ENCODE measurements at places on chromosomes 11 and 22. TPM values are rescaled to one million over a fixed set of nuclear protein-coding genes. Genes with fewer than 3 reads are reported as not detected.

Gene TRIM51
- total RNA-seq: not detected

Gene FAM181B
- total RNA-seq: not detected

Gene OR8K5
- total RNA-seq: not detected

Gene APOA5
- not detected for total RNA-seq

Gene FOLR1
- total RNA-seq: not detected

Gene CHRM1
- not detected for total RNA-seq

Gene OR5A1
- total RNA-seq: not detected

Gene KLHL22
- 31.7 TPM for total RNA-seq

Gene NLRP14
- total RNA-seq: not detected

Gene MUC5AC
- not detected for total RNA-seq

- peaks cover 22% of the 10 kb centered on the region for H3K27me3 ChIP-seq
- no peaks in the 10 kb centered on the region for H3K36me3 ChIP-seq
- H3K27ac ChIP-seq: no peak overlapping the region
Measured at GRCh38 chr22:42280836-42281235, 10.4 kb upstream of the TCF20 start.

DNA sequence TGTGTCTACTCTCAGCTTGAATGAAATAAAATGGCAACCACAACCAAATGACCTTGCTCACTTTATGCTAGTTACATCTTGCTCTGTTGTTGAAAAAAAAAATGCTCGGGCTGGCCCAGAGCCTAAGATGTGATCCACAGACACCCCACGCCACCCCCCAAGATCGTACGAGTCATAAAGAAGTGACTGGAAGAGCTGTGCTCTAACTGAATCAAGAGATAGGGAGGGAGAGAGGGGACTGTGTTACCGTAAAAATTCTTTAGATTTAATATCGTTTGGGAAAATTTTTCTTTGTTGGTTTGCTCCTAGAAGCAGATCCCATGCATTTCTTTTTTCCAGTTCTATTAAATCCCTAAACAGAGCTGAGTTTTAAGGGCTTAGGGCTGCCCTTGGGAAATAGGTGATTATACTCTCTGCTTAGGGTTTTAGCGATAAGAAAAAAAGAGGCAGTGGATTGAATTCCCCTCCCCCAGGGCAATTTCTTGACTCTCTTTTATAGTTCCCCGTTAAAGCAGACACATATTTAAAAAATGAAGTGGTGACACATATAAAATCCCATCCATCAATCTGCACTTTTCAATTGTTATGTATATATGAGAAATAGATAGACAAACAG is 14.5 kb downstream of the MAML2 start:
- no peak for DNase-seq
- H3K27ac ChIP-seq: peak overlapping the region; percentile 18
- peaks cover 54% of the 10 kb centered on the region for H3K4me1 ChIP-seq
- no peak overlapping the region for H3K4me3 ChIP-seq
- peaks cover 16% of the 10 kb centered on the region for H3K36me3 ChIP-seq

DNA sequence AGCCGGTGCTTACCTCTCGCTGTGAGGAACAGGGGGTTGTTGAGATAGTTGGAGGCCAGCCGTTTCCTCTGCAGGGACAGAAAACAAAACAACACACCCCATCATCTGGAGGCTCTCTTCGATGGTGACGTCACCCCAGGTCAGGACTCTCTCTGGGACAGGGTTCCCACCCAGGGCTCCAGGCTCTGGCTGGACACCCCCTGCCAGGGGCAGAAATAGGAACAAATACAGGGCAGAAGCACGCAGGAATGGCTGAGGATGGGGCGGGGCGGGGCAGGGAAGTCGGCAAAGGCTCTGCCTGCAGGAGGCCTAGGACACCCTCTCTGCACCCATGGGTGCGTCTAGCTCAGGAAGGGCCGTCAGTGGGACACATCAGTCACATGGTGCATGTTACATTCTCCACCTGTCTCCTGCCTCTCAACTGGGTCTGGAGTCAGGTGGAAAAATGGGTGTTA is 118.5 kb downstream of the PHF21B start:
- H3K4me1 ChIP-seq: no peaks in the 10 kb centered on the region
- DNase-seq: no peak
- no peaks in the 10 kb centered on the region for H3K36me3 ChIP-seq
- no peak overlapping the region for H3K4me3 ChIP-seq
- H3K27ac ChIP-seq: no peak overlapping the region

GRCh38 chr22:22855617-22856308 is 31.9 kb upstream of the IGLL5 start:
- H3K4me1 ChIP-seq: no peaks in the 10 kb centered on the region
- H3K4me3 ChIP-seq: no peak overlapping the region
- H3K27ac ChIP-seq: no peak overlapping the region
- DNase-seq: peak; percentile 64
- no peaks in the 10 kb centered on the region for H3K36me3 ChIP-seq

DNA sequence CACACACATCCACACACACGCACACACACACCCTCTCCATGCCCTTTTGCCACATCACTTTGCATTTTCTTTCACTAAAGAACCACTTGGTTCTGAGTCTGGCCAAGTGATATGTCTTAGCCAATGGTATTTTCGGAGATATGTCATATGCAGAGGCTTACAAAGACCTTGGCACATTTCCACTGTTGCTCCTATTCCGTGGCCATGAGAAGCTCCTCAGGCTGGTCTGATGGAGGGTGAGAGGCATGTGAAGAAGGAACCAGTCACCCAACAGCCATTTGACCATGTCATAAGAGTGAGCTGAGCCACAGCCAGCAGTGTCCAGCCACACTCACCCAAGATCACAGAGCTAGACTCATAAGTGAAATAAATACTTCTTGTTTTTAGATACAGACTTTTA is 212.6 kb upstream of the NAV2 start:
- H3K4me1 ChIP-seq: no peaks in the 10 kb centered on the region
- DNase-seq: no peak
- no peak overlapping the region for H3K4me3 ChIP-seq
- peaks cover 13% of the 10 kb centered on the region for H3K27me3 ChIP-seq
- H3K36me3 ChIP-seq: no peaks in the 10 kb centered on the region

GRCh38 chr11:104000798-104001197 is 35.6 kb upstream of the DDI1 start:
- H3K27me3 ChIP-seq: no peaks in the 10 kb centered on the region
- no peaks in the 10 kb centered on the region for H3K4me1 ChIP-seq
- H3K36me3 ChIP-seq: no peaks in the 10 kb centered on the region

GRCh38 chr22:27997538-27997937 is 78.5 kb upstream of the PITPNB start:
- no peak overlapping the region for H3K27ac ChIP-seq
- DNase-seq: no peak

GRCh38 chr11:133198438-133198837 is 333.9 kb downstream of the OPCML start:
- no peaks in the 10 kb centered on the region for H3K4me1 ChIP-seq
- H3K36me3 ChIP-seq: no peaks in the 10 kb centered on the region
- H3K27me3 ChIP-seq: no peaks in the 10 kb centered on the region
- H3K27ac ChIP-seq: no peak overlapping the region
- H3K4me3 ChIP-seq: no peak overlapping the region

All from activated CD8-positive, alpha-beta memory T cell treated with anti-CD3 and anti-CD28 coated beads, Interleukin-2, amount 10 ng/mL, durations not matched to agents 7 days and 5 days (primary cell).